Endodermal cell (in vitro differentiated cells): ENCODE measurements at places on chromosomes 3 and 15. TPM values are rescaled to one million over a fixed set of nuclear protein-coding genes. Genes with fewer than 3 reads are reported as not detected.
A peak's percentile ranks its signal among the peaks of the same experiment; 100 is the strongest.

GRCh38 chr3:185059766-185060165 is 93.1 kb downstream of the C3orf70 start:
- no peak for DNase-seq

DNA sequence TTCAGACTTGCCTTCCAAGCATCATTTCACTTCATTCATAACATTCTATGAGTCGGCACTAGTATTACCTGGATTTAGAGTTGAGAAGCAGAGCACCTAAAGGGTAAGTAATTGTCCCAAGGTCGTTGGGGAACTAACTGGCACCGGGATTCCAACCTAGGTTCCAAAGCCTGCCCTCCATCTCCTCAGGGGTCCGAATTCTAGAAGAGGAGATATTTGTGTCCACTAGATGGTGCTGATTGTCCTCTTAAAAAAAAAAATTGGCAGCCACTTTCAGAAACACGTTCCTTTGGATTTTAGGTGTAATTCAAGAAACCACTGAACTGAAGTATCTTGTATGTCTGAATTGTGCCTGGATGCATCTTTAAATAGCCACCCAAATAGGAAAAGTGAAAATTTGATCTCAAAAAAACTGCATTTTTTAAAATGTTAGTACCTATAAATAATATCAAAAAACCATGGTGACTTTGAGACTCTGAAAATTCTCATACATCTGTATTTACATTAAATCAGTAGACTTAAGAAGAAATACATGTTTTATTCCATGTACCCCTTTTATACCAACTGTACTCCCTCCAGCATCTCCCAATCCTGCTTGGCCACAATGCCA is 3.9 kb upstream of the FSIP1 start:
- DNase-seq = no peak

Gene SLC6A20
- 1.5 TPM in 2 replicates for total RNA-seq

Gene CACNA1D
- total RNA-seq = 2.2 to 3.8 TPM (median 3.7 TPM) in 3 replicates

- peak; percentile 53 for DNase-seq
Measured at GRCh38 chr3:170517242-170517945, 68.5 kb downstream of the SLC7A14 start.

DNA sequence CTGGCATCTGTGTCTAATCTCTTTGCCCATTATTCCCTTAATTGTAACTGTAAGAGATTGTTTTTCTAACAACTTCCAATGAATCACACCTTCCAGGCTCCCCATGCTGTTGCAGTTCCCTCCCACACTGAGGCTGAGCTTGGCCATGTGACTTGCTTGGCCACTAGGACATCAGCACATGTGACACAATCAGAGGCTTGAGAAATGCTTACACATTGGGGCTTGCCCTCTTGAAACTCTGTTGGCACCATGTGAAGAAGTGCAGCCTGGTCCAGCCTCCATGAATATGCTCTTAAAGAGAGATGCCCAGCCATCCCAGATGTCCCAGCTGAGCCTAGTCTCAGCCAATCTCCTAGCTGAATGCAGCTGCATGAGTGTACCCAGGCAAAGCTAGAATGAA is 326.8 kb upstream of the SOX2 start:
- DNase-seq = peak; percentile 55

GRCh38 chr15:73752806-73753193 is 351 bp downstream of the INSYN1 start:
- peak; percentile 78 for DNase-seq

DNA sequence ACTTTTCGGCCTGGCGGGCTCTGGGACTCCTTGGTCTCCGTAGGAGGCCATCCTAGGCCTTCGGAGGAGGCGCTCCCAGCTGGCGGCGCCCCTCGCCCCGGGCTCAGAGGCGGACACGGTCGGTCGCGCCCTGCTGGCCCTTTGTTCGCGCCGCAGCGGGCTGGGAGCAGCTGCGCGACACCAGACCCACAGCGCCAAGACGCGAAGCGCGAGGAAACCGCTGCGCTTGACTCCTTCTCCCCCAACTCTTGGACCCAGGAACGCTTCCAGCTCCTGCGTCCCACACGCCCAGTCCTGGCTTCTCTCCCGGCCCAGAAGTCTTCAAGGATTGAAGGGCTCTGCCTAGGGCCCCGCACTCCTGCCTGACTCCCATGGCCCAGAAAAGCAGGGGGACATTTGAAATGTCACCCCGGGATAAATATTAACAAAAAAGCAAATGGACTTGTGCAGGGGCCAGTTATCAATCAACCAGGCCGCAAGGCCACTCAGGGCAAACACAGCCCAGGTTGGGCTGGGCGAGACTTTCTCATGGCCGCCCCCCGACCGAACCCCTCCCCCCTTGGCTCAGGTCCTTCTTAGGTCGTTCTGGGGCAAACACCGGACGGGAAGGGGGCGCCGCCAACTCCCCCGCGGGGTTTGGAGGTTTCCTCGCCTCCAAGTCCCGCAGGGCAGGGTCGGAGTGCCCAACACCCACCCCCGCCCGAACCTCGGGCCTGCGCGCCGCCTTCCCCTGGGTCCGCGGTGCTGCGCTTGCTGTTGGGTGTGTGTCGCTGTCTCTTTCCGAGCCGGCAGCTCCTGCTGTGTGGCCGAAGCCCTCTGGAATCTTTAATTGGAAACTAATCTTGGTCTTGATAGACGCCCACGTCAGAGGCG is 5.1 kb downstream of the ONECUT1 start:
- peak; percentile 77 for DNase-seq

DNA sequence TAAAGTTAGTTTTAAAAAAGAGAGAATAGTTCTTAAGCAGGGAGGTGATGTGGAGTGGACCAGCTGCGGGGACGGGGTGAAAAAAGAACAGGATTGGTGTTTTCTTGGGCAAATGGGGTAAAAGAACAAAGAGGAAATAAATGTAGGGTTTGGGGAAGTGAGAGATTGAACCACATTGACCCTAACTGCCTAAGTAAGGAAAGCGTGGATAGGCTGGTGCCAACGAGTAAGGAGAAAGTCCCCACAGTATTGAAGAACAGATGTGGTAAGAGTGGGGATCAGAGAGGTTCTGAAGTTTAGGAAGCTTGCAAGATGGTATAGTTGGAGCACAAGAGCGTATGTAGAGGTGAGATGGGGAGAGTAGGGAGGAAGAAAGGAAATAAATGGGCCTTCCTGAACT is 17.0 kb downstream of the IREB2 start:
- DNase-seq = no peak

DNA sequence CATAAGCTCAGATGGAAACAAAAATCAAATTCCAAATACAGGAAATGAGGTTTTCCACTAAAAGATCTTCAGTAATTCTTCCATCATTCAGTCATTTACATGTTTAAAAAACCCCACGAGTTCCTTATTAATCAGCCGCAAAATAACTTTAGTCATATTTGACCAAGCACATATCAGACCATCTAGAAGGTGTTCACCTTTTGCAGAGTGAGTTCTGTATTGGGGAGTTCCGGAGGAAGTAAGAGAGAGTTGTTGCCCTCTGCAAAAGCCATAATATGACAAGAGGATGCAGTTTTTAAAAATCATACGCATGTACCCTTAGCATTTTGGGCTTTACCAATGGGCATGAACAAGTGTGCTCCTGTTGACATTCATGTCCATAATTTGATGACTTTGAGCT is 61.6 kb downstream of the CCR1 start:
- no peak for DNase-seq

- no peak for DNase-seq
Measured at GRCh38 chr3:58965865-58966264, 84.0 kb downstream of the CFAP20DC start.

DNA sequence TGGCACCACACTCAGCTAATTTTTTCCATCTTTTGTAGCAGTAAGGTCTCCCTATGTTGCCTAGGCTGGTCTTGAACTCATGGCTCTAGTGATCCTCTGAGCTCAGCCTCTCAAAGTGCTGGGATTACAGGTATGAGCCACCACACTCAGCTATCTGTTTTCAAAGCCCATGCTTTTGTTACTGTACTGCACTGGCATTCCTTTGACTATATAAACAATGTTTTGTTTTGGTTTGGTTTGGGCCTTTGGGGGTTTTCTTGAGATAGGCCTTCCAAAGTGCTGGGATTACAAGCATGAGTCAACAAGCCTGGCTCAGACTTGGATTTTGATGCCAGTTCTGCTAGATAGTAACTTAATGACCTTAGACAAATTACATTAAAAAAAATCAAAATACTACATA is 89.7 kb upstream of the GK5 start:
- DNase-seq = no peak

GRCh38 chr3:131026321-131027151 is at the start of the genes ASTE1 and NEK11:
Gene ASTE1, minus strand, starts transcription at chr3:131026825. Its CDS starts 1,519 bp downstream, at chr3:131025306.
Gene NEK11, plus strand, starts transcription at chr3:131026877. Its CDS starts 2,832 bp downstream, at chr3:131029709.
- peak; percentile 87 for DNase-seq

DNA sequence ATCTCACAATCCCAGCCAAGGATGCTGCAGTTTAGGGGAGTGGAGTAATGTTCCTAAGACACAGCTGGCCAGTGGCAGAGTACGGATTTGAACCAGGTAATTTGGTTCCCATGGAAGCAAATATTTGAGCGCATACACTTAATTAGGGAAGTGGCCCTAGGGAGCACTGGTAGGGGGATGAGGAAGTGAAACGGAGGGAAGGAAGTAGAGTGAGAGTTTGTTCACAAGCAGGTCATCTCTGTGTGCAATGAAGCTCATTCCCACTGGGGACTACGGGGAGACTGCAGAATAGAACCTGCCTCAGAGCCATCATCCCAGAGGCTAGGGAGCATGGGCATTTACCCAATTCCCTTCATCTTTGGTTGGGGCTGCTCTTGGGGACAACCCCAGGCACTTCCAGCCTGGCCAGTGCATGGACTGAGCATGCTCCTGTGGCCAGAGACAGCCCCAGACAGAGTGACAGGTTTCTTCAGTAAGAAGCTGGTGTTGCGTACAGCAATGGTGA is 317.2 kb upstream of the PROK2 start:
- DNase-seq = no peak

DNA sequence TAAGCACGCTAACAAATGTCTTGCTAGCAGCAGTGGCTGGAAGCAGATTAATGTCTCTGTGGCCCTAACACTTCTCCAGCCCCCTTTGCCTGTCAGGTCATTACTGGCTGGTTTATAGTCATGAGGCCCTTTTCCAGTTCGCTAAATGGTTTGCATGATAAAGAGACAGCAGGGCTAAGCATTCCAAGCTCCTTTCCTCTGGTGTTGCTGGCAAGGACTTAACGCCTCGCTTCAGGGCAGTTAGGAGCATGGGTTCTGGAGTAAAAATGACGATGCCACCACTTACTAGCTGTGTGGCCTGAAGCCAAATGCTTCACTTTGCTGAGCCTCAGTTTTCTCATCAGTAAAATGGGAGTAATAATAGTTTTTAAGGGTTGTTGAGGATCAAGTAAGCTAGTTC is 185.9 kb downstream of the MEGF11 start:
- DNase-seq = peak; percentile 86

DNA sequence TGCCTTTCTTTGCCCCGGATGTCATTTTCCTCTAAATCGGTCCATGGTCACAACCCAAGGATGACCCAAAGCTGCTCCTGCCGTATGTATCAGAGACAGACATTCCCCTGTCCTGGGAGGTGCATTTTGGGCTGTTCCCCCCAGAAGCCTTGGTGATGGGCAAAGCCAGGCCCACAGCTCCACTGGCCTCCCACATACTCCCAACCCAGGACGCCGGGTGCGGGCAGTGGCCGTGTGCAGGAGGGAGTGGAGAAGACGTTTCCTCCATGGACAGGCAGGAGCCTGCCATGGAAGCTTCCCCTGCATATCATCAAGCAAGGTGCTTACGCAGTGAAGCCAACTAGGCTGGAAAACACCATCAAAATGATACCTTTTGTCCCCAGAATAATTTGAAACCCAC is 175.0 kb downstream of the ATP10A start:
- no peak for DNase-seq

GRCh38 chr15:83356501-83357399 is 72.3 kb upstream of the BNC1 start:
- no peak for DNase-seq

DNA sequence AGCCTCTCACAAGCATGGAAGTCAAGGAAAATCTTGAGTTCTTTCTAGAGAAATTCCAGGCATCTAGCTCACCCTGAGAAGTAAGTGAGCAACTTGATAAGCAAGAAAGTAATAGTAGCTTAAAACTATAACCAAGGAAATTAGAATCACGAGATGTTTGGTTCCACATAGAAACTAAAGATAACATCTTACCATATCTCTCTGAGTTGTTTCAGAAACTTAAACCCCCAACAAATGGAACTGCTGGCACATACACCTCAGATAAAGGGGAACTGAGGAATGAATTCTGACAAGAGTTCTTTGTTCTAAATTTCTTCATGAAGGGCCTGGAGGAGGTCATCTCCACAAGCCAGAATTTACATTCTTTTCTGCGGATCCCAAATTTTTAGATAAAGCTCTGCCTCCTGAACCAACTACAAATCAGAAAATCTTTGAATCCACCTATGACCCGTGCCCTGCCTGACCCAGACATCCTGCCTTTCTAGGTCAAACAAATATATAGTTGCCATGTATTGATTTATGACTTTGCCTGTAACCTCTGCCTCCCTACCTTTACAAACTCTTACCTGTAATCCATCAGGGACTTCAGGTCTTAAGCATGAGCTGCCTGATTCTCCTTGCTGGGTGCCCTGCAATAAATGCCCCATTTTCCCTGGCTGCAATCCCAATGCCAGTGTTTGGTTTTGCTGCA is 26.4 kb upstream of the ABHD17C start:
- DNase-seq = no peak

Gene BOC
- 9.6 and 9.8 TPM in 2 replicates for total RNA-seq

Gene CNTN3
- 2.0 to 2.7 TPM (median 2.5 TPM) in 3 replicates for total RNA-seq

- no peak for DNase-seq
Measured at GRCh38 chr15:62060896-62061280, 641 bp upstream of the VPS13C start.

DNA sequence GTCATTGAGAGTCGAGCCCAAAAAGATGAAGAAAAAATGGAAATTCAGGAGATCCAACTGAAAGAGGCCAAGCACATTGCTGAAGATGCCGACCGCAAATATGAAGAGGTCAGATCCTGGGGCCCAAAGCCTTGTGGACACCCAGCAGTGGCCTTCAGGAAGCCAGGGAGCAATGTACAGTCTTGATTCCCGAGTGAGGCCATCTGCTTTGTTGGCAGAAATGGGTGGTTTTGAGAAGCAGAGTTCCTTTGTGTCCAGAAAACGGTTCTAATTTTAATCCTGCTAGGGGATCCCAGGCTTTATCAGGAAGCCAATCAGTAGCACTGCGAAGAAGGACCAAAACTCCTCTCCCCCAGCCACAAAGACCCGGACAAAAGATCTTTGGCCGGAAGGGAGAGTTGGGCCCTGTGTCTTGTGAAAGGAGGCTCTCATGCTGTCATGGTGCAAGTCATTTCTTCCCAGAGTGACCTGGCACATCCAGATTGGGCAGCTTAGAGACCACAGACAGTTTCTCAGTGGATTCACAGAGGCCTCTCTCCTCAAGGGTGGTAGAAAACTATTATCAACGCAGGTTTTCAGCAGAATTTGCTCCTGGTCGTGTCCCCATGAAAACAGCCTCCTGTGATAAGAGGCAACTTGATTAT is 17.1 kb downstream of the TPM1 start:
- DNase-seq = no peak

DNA sequence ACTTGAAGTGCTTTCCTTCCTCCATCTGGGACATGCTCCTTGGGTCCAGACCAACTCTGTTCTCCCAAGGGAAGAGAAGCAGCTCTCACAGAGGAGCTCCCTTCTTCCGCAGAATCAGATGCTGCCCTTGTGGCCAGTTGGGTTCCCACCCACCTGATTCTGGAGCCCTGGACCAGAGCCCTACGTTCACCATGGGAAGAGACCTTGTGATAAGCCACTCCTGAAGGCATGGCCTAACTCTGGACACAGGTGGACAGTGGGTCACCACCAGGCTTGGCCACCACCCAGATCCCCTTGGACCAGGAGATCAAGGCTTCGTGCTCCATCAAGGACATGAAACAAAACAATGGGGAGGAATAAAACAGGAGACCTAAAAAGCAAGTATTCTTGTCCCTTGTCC is 172.2 kb downstream of the RPLP1 start:
- DNase-seq = no peak
